CD4-positive, alpha-beta T cell (primary cell): ENCODE measurements at places on chromosomes 5 and 9. TPM values are rescaled to one million over a fixed set of nuclear protein-coding genes. Genes with fewer than 3 reads are reported as not detected.

DNA sequence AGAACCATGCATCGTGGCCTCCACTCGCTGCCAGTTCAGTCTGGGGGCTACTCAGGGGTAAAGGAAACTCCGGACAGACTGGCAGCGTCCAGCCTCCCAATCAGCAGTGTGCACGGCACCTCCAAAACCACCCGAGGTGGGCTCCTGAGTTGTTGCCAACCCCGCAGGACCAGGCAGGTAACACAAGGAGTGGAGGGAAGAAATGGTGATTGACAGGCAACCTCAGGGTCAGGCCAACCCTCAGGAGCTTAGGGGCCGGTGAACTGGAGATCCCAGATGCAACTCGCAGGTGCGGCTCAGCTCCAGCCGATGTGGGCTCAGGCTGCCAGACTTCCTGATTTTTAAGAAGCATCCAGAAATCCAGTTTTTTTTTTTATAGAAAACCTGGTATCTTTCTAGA, 37.3 kb upstream of the AKNA start:
- H3K36me3 ChIP-seq, result no peaks in the 10 kb centered on the region
- DNase-seq, result no peak
- no peaks in the 10 kb centered on the region for H3K4me1 ChIP-seq
- no peak overlapping the region for H3K27ac ChIP-seq

Gene OMD
- total RNA-seq, result not detected

Gene DMRT3
- not detected for total RNA-seq

DNA sequence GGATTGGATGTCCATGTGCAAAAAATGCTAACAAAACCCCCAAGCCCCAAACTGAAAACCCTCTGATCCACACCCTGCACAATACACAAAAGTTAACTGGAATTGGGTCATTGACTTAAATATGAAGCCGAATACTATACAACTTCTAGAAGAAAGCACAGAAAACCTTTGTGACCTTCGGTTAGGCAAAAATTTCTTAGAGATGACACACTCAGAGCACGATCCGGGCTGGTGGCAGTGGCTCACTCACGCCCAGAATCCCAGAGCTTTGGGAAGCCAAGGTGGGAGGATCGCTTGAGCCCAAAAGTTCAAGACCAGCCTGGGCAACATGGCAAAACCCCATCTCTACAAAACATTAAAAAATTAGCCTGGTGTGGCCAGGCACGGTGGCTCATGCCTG, 1.8 kb upstream of the DIPK1B start:
- H3K27ac ChIP-seq, result no peak overlapping the region
- H3K36me3 ChIP-seq, result no peaks in the 10 kb centered on the region
- DNase-seq, result no peak
- no peak overlapping the region for H3K4me3 ChIP-seq
- peaks cover 14% of the 10 kb centered on the region for H3K4me1 ChIP-seq
- H3K27me3 ChIP-seq, result peaks cover 37% of the 10 kb centered on the region

DNA sequence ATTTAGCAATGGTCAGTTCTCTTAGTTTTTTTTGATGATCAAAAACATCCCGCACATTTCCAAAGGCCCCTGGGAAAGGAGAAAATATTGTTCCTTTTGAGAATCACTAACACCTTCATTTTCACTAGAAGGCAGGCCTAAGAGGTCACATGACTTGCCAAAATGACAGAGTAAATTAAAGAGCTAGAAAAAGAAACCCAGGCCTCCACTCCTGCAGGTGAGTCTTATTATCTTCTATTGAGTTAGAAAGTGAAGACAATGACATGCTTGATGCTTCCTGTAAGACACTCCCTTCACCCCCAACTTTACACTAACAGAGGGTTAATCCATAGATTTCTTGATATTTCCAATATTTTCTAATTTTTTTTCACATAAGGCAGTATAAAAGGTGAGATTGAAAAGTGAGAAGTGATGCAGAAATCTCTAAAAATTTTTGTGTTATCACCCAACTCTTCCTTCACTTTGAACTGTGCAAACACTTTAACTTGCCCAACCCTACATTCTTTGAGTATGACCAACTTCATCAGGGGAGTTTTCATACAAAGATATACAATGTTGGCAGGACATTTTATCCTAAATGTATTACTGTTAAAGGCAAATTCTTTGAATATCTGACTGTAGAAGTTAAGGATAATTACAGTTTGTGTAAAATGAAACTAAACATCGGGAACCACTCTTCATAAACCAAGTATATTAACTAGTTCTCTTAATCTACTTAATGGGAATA, 57.1 kb downstream of the SUB1 start:
- H3K36me3 ChIP-seq, result no peaks in the 10 kb centered on the region
- H3K4me1 ChIP-seq, result no peaks in the 10 kb centered on the region
- DNase-seq, result no peak

DNA sequence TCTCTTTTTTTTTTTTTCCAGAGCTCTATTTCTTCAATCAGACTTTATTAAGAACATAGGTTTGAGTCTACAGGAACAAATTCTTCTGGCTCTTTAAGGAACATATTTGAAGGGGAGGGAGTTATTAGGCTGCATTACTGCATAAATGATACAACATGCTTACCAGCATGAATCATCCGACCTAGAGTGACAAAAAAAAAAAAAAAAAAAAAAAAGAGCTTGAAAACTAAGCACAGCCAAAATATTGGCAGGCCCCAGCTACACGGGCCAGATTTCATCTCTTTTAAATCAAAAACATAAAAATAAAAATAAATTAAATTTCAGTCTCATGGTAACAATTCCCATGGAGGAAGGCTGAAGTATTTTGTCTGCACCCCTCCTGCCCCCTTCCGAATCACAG, 26.3 kb downstream of the MSX2 start:
- H3K4me1 ChIP-seq, result no peaks in the 10 kb centered on the region
- peaks cover 41% of the 10 kb centered on the region for H3K27me3 ChIP-seq
- no peak overlapping the region for H3K4me3 ChIP-seq
- no peaks in the 10 kb centered on the region for H3K36me3 ChIP-seq
- DNase-seq, result no peak
- H3K27ac ChIP-seq, result no peak overlapping the region

Gene TMEM215
- not detected for total RNA-seq

- no peak overlapping the region for H3K27ac ChIP-seq
- no peak overlapping the region for H3K4me3 ChIP-seq
- no peaks in the 10 kb centered on the region for H3K4me1 ChIP-seq
Measured at GRCh38 chr9:87184956-87185642, 237.8 kb upstream of the GAS1 start.

GRCh38 chr9:131116281-131117120, 8.9 kb upstream of the NUP214 start:
- no peak for DNase-seq
- H3K27ac ChIP-seq, result no peak overlapping the region
- H3K4me3 ChIP-seq, result no peak overlapping the region
- peaks cover 5% of the 10 kb centered on the region for H3K27me3 ChIP-seq
- no peaks in the 10 kb centered on the region for H3K4me1 ChIP-seq
- no peaks in the 10 kb centered on the region for H3K36me3 ChIP-seq

DNA sequence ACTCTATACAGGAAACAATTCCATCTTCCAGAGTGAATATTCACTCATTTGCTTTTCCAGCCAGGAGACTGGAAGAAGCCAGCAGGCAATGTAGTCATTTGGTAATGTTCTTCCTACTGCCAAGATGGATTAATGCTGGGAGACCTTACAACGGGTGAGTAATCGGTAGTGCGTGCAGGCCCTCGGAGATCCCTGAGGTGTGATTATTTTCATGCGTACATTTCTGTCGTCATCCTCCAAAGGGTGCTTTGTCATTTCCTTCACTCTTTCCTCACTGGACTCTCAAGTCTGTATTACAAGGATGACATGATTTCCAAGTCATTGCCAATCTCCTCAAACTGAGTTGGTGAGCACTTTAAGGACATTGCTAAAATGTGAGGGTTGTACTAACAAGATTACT, 263.5 kb downstream of the CWC27 start:
- peaks cover 21% of the 10 kb centered on the region for H3K4me1 ChIP-seq
- H3K27ac ChIP-seq, result no peak overlapping the region
- H3K36me3 ChIP-seq, result no peaks in the 10 kb centered on the region
- no peak overlapping the region for H3K4me3 ChIP-seq
- no peak for DNase-seq

Gene FAM151B
- 0.33 TPM for total RNA-seq

Gene SYNPO
- total RNA-seq, result 0.14 TPM

Gene NFIB
- not detected for total RNA-seq

Gene PCDHGA9
- total RNA-seq, result not detected

Gene PCDHB4
- total RNA-seq, result not detected

DNA sequence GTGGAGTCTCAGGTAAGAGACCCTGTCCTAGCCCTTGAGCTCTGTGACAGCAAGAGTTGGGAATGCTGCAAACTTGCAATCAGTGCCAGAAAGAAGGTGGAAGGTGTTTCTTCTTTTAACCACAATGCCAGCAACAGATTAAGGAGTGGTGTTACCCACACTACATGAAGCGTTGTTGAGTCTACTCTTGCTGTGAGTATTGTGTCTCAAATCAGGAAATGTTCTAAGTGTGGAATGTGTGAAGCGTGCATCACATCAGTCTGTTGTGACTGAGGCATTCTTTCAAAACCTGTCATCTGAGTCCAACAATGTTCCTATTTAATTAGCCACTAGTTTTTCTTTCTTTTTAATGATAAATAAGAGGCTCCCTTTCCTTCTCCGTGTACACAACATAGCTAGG, 2.9 kb upstream of the LURAP1L start:
- DNase-seq, result no peak
- peaks cover 3% of the 10 kb centered on the region for H3K4me1 ChIP-seq
- H3K4me3 ChIP-seq, result no peak overlapping the region
- no peaks in the 10 kb centered on the region for H3K36me3 ChIP-seq

GRCh38 chr9:111250875-111251842, 78.9 kb downstream of the OR2K2 start:
- H3K4me3 ChIP-seq, result no peak overlapping the region
- no peaks in the 10 kb centered on the region for H3K4me1 ChIP-seq
- H3K36me3 ChIP-seq, result no peaks in the 10 kb centered on the region
- H3K27me3 ChIP-seq, result no peaks in the 10 kb centered on the region

Gene EIF4E1B
- total RNA-seq, result not detected

Gene ELL2
- 98.1 TPM for total RNA-seq

Gene LRRC19
- not detected for total RNA-seq

DNA sequence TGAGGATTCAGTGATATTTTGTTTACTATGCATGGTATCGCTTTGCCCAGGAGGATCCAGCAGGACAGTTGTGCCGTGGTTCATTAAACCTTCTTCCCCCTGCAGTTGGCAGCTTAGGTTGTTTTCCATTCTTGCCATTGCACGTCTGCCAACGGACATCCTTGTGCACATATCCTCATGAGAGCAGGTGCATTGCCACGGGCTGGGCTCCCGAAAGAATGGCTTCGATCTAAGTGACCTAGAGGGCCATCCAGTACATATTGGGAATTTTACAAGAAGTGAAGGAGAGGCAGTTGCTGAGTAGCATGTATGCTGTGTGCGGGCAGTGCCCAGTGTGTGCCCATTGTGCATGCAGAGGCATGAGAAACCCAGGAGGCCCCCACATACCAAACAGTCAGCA, 22.1 kb downstream of the HRH2 start:
- H3K27me3 ChIP-seq, result no peaks in the 10 kb centered on the region
- no peak overlapping the region for H3K27ac ChIP-seq
- peaks cover 36% of the 10 kb centered on the region for H3K4me1 ChIP-seq
- H3K4me3 ChIP-seq, result no peak overlapping the region
- no peak for DNase-seq

Gene MEIKIN
- not detected for total RNA-seq
